ENCODE measurements at places on chromosomes 4 and X. TPM values are rescaled to one million over a fixed set of nuclear protein-coding genes. Genes with fewer than 3 reads are reported as not detected.
A peak's percentile ranks its signal among the peaks of the same experiment; 100 is the strongest.

SLC4A4 gene
- 0.06 TPM for total RNA-seq

WDR17 gene
- 1.9 TPM for total RNA-seq

ZCCHC18 gene
- total RNA-seq = 5.5 TPM

PPP1R2C gene
- not detected for total RNA-seq

ERCC6L gene
- 13.1 TPM for total RNA-seq

PRKG2 gene
- 0.12 TPM for total RNA-seq

EXOC1L gene
- total RNA-seq = not detected

HSFX1 gene
- total RNA-seq = 0.24 TPM

PPARGC1A gene
- total RNA-seq = not detected

GPC3 gene
- 0.14 TPM for total RNA-seq

GRIA3 gene
- not detected for total RNA-seq

FGF2 gene
- 2.7 TPM for total RNA-seq

PITX2 gene
- total RNA-seq = not detected

VCX3A gene
- not detected for total RNA-seq

MAGEC1 gene
- not detected for total RNA-seq

C4orf36 gene
- not detected for total RNA-seq

RTL3 gene
- not detected for total RNA-seq

GRCh38 chr4:133186845-133187244, 37.8 kb downstream of the PCDH10 start:
- H3K27ac ChIP-seq = no peak overlapping the region
- DNase-seq = no peak
- no peaks in the 10 kb centered on the region for H3K4me1 ChIP-seq

DNA sequence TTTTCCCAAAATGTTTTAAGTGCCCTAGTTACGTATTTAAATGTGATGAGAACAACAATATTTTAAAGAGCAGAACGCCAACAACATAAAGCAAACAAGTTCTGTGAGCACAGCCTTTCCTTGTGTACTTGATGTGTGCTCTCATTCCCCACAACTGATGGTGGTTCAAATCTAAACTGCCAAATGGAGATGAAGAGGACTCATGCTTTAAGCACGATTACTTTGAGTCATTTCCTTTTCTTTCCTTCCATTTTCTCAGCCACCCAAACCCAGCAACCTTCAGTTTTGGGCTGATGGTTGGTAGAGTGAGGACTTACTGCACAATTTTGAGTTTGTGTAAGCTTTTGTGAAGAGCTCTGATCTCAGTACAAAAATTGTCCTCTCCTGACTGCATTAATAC, 1.7 kb downstream of the NSD2 start:
- peaks cover 3% of the 10 kb centered on the region for H3K27me3 ChIP-seq
- peak overlapping the region; percentile 93 for H3K4me3 ChIP-seq
- H3K36me3 ChIP-seq = peaks cover 28% of the 10 kb centered on the region

GRCh38 chrX:1147611-1148515, 64.6 kb downstream of the CRLF2 start:
- no peak for DNase-seq
- peak overlapping the region; percentile 16 for H3K27ac ChIP-seq
- no peaks in the 10 kb centered on the region for H3K4me1 ChIP-seq
- H3K36me3 ChIP-seq = no peaks in the 10 kb centered on the region

- no peaks in the 10 kb centered on the region for H3K4me1 ChIP-seq
- H3K27me3 ChIP-seq = no peaks in the 10 kb centered on the region
- H3K27ac ChIP-seq = no peak overlapping the region
- no peak overlapping the region for H3K4me3 ChIP-seq
Measured at GRCh38 chrX:19040373-19040772, 56.5 kb upstream of the PHKA2 start.

GRCh38 chr4:143188136-143189088, 3.7 kb downstream of the USP38 start:
- DNase-seq = no peak
- H3K27ac ChIP-seq = peak overlapping the region; percentile 66
- H3K27me3 ChIP-seq = no peaks in the 10 kb centered on the region
- H3K4me3 ChIP-seq = peak overlapping the region; percentile 86

GRCh38 chr4:94530073-94530472, 78.3 kb downstream of the PDLIM5 start:
- peaks cover 6% of the 10 kb centered on the region for H3K4me1 ChIP-seq
- no peak overlapping the region for H3K4me3 ChIP-seq

- H3K36me3 ChIP-seq = no peaks in the 10 kb centered on the region
- peak; percentile 61 for DNase-seq
- peaks cover 30% of the 10 kb centered on the region for H3K27me3 ChIP-seq
- peak within 1 kb of the TSS; percentile 78 for H3K4me3 ChIP-seq
- H3K27ac ChIP-seq = no peak within 1 kb of the TSS
Measured at GRCh38 chrX:150362599-150363481, at the start of gene MAMLD1. TSS of gene MAMLD1 (plus strand) at chrX:150363317. CDS start at chrX:150445517, 82,200 bp downstream.

- H3K36me3 ChIP-seq = no peaks in the 10 kb centered on the region
- DNase-seq = no peak
- no peaks in the 10 kb centered on the region for H3K4me1 ChIP-seq
- H3K27me3 ChIP-seq = peaks cover 5% of the 10 kb centered on the region
- H3K27ac ChIP-seq = no peak overlapping the region
Measured at GRCh38 chr4:73646117-73646516, 25.9 kb upstream of the RASSF6 start.

DNA sequence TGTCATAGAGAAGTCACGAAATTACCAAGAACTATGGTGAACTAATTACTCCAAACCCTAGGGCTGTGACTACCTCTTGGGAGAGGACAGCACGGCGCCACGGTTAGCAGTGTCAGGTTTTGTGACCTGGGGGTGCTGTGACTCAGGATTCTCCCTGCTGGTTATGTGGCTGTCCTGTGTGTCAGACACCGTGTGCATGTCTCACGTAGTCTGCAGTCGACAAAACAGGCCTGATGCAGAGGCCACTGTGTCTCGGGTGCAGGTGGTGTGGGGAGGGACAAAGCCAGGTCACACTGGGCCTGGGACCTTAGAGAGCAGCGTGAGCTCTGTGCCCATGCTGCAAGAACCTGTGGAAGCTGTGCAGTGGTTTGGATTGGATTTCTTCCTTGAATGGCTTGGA, 34.1 kb downstream of the TNIP2 start:
- H3K4me3 ChIP-seq = no peak overlapping the region
- H3K27me3 ChIP-seq = no peaks in the 10 kb centered on the region
- H3K4me1 ChIP-seq = peaks cover 14% of the 10 kb centered on the region
- no peak for DNase-seq
- H3K36me3 ChIP-seq = peaks cover 16% of the 10 kb centered on the region

GRCh38 chr4:77156533-77156911, 485 bp upstream of the CCNG2 start:
- H3K27ac ChIP-seq = peak overlapping the region; percentile 97
- H3K36me3 ChIP-seq = peaks cover 3% of the 10 kb centered on the region
- H3K4me1 ChIP-seq = peaks cover 23% of the 10 kb centered on the region
- peak; percentile 91 for DNase-seq
- peak overlapping the region; percentile 98 for H3K4me3 ChIP-seq
- H3K27me3 ChIP-seq = no peaks in the 10 kb centered on the region

- H3K4me3 ChIP-seq = peak overlapping the region; percentile 9
- peaks cover 38% of the 10 kb centered on the region for H3K4me1 ChIP-seq
Measured at GRCh38 chr4:26074712-26075430, 160.9 kb downstream of the SMIM20 start.

DNA sequence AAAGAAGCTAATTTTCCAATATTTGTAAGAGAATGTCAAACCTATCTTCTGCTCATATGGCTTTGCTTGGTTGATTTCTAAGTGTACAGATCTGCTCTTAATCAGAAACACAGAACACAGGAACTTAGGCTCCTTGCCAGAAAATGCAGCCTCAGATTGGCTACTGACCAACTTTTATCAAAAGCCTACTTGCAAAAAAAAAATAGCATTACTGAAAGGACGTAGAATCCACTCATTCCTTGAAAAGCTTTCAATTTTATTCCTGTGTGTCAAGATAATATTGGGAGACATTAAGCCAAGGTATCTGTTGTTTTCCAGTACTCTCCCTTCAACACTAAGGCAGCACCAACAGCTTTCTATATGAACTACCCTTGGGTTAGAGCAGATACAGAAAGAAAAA, 127.6 kb upstream of the INTU start:
- H3K4me1 ChIP-seq = no peaks in the 10 kb centered on the region
- H3K27me3 ChIP-seq = no peaks in the 10 kb centered on the region
- DNase-seq = no peak
- H3K4me3 ChIP-seq = no peak overlapping the region

DNA sequence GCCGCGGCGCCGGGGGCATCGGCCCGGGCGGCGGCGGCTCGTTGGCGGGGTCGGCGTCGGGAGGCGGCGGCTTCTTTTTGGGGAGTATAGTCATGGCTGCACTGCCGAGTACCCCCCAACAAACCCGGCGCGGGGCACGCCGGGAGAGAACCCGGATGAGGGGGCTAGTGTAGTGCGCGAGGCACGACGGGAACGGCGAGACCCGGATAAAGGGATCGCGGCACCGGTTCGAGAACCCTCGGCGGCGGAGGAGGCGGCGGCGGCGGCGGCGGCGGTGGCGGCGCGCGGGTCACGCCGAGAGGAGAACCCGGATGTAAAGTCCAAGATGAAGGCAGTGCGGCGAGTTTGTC, at the start of gene OTUD5:
Gene OTUD5 (minus strand): TSS at position 131 of the 350 bp plus-strand sequence. CDS start 37 bp downstream, at position 94.
- peaks cover 39% of the 10 kb centered on the region for H3K4me1 ChIP-seq
- DNase-seq = peak; percentile 79
- peak within 1 kb of the TSS; percentile 100 for H3K27ac ChIP-seq
- H3K36me3 ChIP-seq = peaks cover 25% of the 10 kb centered on the region
- no peaks in the 10 kb centered on the region for H3K27me3 ChIP-seq

DNA sequence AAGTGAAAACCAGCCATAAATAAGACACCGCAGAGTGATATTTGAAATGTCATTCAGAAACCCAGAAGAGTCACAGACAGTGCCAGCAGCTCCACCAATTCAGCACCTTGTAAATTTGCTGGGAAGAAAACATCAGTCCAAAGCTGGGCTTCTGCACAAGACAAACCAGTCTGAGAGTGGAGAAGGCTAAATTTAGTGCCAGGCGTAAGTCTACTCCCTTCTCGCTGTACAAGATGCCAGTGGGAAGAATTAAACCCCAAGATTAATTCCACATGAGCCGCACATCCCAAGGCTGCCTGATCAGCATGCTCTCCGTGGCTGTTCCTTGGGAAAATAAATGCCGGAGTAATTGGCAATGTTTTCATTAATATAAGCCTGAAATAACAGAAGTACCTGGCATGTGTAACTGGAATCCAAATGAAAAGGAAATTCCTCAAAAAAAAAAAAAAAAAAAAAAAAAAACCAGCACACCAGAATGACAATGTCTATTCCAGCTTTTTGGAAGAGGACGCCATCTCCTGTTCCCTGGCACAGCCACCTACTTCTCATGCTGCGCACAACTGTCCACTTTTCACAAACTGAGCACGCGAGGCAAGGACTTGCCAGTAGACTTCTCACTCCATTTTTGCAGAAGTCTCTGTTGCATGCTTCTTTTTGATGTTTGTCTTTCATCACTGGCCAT, 95.5 kb downstream of the NSUN7 start:
- DNase-seq = no peak
- H3K4me1 ChIP-seq = peaks cover 6% of the 10 kb centered on the region
- no peak overlapping the region for H3K4me3 ChIP-seq
- no peaks in the 10 kb centered on the region for H3K36me3 ChIP-seq

DNA sequence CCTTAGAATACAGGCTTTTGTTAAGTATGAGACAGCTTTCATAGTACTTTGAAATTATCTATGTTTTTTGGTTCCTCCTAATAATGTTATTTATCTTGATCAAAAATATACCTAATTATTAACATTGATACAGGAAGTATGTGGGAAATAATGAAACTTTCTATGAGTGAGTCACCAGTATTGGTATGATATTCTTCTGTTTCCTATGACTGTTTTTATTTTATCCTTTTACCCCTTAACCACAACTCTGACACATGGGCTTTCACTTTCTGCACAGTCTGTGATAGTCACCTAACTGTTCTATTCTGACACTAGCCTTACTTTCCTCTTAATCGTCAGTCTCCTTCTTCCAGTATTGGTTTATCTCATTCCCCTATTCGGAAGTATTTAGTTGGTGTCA, 4.7 kb downstream of the THAP9 start:
- peak overlapping the region; percentile 68 for H3K4me3 ChIP-seq
- no peaks in the 10 kb centered on the region for H3K27me3 ChIP-seq
- H3K27ac ChIP-seq = peak overlapping the region; percentile 88
- H3K4me1 ChIP-seq = peaks cover 41% of the 10 kb centered on the region
- H3K36me3 ChIP-seq = no peaks in the 10 kb centered on the region

DNA sequence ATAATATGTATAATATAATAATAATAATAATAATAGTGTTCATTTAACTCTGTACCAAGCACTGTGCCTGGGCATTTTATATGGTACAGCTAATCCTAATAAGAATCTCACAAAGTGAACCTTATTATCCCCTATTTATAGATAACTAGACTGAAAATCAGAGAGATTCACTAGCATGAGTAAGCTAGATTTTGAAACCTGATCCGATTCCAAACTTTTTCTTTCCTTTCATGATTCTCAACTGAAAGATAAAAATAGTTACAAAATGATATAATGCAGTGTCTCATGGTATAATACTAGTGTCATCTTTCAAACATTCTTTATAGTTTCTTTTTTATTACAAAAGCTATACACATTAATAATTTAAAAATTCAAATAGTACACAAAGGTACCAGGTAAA, 55.9 kb upstream of the RNF128 start:
- H3K27ac ChIP-seq = no peak overlapping the region
- DNase-seq = no peak
- H3K4me1 ChIP-seq = no peaks in the 10 kb centered on the region
- H3K4me3 ChIP-seq = no peak overlapping the region
- H3K36me3 ChIP-seq = no peaks in the 10 kb centered on the region

GRCh38 chr4:166989886-166990285, 244.4 kb downstream of the SPOCK3 start:
- H3K27me3 ChIP-seq = no peaks in the 10 kb centered on the region
- H3K4me3 ChIP-seq = no peak overlapping the region
- no peak for DNase-seq
- H3K36me3 ChIP-seq = no peaks in the 10 kb centered on the region

GRCh38 chr4:52192721-52193135, 141.6 kb downstream of the SPATA18 start:
- no peaks in the 10 kb centered on the region for H3K4me1 ChIP-seq
- no peak overlapping the region for H3K27ac ChIP-seq
- peaks cover 3% of the 10 kb centered on the region for H3K27me3 ChIP-seq
- H3K36me3 ChIP-seq = no peaks in the 10 kb centered on the region
- no peak for DNase-seq

DNA sequence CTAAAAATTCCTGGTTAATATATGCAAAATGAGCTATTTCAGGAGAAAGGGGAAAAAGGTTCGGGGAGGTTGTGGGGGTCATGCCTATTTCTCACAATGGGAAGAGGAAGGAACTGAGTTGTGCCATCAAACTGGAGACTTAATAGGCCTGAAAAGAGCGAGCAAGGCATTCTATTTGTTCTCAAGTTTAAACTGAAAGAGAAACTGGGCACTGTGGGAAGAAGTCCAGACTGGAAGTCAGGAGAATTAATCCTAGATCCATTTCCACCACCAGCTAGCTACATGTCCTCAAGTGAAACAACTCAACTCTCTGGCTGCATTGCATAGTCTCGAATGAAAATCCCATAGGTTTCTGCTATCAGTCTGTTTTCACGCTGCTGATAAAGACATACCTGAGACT, 50.6 kb downstream of the PPARGC1A start:
- no peak overlapping the region for H3K27ac ChIP-seq
- DNase-seq = no peak
- no peaks in the 10 kb centered on the region for H3K4me1 ChIP-seq
- no peak overlapping the region for H3K4me3 ChIP-seq
- H3K27me3 ChIP-seq = no peaks in the 10 kb centered on the region

GRCh38 chrX:15438332-15438731, 54.1 kb upstream of the VEGFD start:
- no peak overlapping the region for H3K4me3 ChIP-seq
- DNase-seq = no peak
- H3K27me3 ChIP-seq = peaks cover 9% of the 10 kb centered on the region
- H3K36me3 ChIP-seq = no peaks in the 10 kb centered on the region
- no peaks in the 10 kb centered on the region for H3K4me1 ChIP-seq
- H3K27ac ChIP-seq = no peak overlapping the region

GRCh38 chr4:96753216-96753615, 913.3 kb downstream of the PDHA2 start:
- H3K36me3 ChIP-seq = no peaks in the 10 kb centered on the region
- no peaks in the 10 kb centered on the region for H3K4me1 ChIP-seq
- no peak overlapping the region for H3K27ac ChIP-seq
- H3K4me3 ChIP-seq = no peak overlapping the region
- no peak for DNase-seq

All from activated naive CD8-positive, alpha-beta T cell treated with anti-CD3 and anti-CD28 coated beads for 36 hours (primary cell).